ENCODE measurements at places on chromosomes 1 and 21.

- DNase-seq: no peak
Measured at GRCh38 chr1:230823931-230824381, 44.4 kb downstream of the C1orf198 start.

DNA sequence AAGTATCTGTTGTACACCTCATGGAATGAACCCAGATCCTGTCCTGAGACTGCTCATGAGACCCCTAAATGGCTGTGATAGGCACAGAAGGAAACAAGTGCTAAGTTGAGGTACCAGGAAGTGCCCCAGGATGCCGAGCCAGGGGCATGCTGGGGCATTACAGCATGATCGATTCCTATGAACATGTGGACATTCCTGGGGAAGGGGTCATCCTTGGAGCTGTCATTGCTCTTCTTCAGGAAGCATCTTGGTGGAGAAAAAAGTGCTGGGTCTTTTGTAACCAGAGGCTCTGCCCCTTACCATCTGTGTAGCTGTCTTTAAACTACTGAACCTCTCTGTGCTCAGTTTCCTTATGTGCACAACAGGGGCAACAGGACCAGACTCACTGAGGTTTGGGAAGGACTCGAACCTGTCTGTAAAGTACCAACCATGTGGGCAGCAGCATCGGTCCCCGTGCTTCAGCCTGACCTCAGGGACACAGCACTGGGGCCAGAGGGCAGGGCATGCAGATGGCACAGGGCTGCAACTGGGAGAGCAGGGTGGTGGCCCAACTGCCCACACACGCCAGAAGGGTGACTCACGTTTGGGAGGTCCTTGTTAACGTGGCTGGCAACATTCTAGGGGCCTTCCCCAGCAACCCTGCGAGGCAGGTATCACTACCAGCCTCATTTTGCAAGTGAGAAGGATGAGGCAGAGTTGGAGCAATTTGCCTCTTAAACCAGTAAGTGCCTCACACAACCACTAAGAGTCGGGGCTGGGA lies 142.3 kb upstream of the EDN2 start:
- no peak for DNase-seq

GRCh38 chr1:153679337-153680119 lies 1.0 kb downstream of the NPR1 start:
- peak; percentile 55 for DNase-seq

GRCh38 chr1:211632808-211633523 lies 42.5 kb downstream of the NEK2 start:
- no peak for DNase-seq

GRCh38 chr1:60835649-60836048 lies 246.7 kb upstream of the NFIA start:
- no peak for DNase-seq

DNA sequence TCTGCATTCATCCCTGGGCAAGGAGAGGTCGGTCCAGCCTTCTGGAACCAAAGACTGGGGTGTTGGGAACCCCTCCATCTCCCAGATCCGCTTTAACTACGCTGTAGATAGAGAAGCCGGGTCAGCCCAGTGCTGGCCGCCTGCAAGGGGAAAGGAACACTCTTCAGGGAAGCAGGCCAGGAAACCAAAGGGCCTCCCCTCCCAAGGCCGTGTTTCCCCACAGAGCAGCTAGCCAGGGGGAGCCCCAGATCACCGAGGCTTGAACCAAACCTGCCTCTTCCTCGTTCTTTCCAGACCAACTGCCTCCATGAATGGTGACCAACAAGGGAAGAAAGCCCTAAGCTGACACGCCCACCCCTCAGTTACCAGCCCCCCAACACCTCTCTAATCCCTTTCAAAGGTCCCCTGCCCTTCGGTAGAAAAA lies 1.2 kb upstream of the CHD5 start:
- no peak for DNase-seq

- no peak for DNase-seq
Measured at GRCh38 chr1:48679859-48680258, 96.8 kb downstream of the BEND5 start.

GRCh38 chr1:5634893-5635292 lies 357.3 kb downstream of the NPHP4 start:
- DNase-seq: no peak

DNA sequence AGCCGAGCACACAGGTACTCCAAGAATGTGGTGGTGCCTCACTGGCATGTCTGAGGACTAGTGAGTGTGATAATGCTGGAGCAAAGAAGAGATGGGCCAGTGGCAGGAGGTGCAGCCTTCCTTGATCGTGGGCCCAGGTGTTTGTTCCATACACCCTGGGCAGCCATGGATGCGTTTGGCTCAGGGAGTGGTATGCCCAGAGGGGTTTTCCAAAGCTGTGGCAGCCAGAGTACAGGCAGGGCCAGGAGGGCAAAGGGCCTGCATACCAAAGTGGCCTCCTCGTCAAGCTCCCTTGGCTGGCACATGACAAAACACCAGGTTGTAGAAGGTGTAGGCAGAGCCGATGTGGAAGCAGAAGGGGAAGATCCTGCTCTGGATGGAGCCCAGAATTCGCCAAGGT lies 19.0 kb downstream of the PARS2 start:
- no peak for DNase-seq

GRCh38 chr1:46464915-46465314 lies 24.7 kb upstream of the DMBX1 start:
- no peak for DNase-seq

DNA sequence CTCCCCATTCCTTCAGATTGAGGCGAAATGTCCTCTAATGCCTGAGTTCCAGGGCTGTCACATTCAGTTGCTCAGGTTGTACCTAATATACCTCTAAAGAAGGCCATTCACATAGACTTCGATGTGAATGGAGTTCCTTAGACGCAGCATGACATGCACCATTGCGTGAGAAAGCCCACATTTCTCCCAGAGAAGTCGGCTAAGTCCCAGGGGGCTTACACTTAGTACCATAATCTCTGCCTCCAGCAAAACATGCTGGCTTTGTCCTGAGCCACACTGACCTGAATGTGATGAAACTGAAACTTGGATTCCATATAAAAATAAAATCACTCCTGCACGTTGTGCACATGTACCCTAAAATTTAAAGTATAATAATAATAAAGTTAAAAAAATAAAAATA lies 23.2 kb upstream of the SLC2A1 start:
- no peak for DNase-seq

- DNase-seq: no peak
Measured at GRCh38 chr1:212495766-212496494, 63.2 kb downstream of the NENF start.

- no peak for DNase-seq
Measured at GRCh38 chr1:70171512-70171911, 33.9 kb downstream of the LRRC40 start.

GRCh38 chr1:180765151-180765550 lies 133.3 kb downstream of the XPR1 start:
- no peak for DNase-seq

- DNase-seq: no peak
Measured at GRCh38 chr1:54339126-54339525, 67.1 kb downstream of the SSBP3 start.
